AG20443 (cell line): ENCODE measurements at places on chromosomes 4 and X.

GRCh38 chr4:107625391-107625902, 94.6 kb downstream of the PAPSS1 start:
- no peak for DNase-seq

DNA sequence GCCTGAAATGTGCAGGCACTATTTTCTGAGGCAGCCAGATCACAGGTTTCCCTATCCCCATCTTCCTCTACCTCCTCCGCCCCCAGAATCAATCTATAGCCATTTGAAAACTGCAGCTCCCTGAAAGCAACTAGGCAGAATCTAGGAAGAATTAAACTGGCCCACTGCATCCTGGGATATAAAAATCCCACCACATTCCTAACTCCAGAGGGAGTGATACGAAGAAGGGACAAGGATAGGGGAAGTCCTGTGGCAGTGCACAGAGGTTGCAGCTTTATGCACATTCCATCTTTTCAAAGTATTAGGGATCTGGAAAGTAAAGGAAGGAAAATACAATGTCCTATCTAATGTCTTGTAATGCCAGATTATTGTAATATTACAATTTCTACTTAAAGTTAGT, 18.3 kb upstream of the HERC3 start:
- peak; percentile 28 for DNase-seq

DNA sequence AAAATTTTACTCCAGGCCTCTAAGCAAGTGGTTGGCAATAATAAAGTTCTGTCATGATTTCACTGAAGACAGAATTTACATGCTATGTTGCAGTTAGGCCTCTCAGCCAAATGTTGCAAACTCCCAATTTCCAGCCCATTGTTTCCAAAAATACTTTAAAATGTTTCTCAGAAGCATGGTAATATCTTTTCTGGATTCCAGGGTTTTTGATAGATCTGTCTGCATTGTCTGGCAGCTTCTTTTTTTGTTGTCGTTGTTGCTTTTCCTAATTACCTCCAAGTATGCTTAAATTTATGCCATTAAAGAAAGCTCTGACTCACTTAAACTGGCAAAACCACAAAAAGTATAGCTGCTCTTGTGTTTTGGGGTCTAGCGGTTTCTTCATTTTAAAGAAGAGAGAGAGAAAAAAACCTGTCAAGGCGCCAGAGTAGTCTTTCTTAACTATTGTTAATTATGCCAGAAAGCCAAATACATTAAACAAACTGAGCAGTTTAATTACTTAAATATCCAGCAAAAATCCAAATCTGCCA, 97.0 kb downstream of the AGTR2 start:
- DNase-seq = no peak

GRCh38 chr4:31114816-31115215, 394.6 kb downstream of the PCDH7 start:
- no peak for DNase-seq

DNA sequence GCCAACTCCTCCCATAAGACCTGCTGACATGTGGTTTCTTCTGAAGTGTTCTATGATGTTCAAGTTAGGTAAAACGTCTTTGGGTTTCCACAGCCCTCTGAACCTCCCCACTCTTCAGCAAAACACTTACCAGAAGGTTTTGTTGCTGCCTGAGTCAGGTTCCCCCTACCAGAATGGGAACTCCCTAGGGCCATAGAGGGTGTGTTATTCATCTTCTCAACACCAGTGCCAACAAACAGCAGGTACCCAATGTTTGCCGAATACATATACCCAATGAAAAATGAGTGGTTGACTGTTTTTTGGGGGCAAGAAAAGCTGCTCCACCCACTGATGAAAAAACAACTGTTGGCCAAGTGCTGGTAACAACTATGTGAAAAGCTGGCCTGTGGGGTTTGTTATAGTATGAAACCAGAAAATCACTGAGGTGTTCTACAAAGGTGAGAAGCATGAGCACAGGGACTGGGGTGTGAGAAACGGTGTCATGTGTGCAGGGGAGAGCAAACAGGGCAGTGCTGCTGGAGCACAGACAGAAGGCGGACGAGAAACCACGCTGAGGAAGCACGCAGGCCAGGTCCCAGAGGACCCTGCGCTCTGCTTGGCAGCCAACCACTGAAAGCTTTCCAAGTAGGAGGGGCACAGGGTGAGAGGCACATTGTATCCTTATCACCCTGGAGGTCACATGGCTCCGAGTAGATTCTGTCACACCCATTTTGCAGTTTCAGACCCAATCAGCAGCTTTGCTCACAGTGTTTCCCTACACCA, 28.8 kb downstream of the ATP8A1 start:
- no peak for DNase-seq

- no peak for DNase-seq
Measured at GRCh38 chr4:87211249-87211952, 9.0 kb downstream of the KLHL8 start.

DNA sequence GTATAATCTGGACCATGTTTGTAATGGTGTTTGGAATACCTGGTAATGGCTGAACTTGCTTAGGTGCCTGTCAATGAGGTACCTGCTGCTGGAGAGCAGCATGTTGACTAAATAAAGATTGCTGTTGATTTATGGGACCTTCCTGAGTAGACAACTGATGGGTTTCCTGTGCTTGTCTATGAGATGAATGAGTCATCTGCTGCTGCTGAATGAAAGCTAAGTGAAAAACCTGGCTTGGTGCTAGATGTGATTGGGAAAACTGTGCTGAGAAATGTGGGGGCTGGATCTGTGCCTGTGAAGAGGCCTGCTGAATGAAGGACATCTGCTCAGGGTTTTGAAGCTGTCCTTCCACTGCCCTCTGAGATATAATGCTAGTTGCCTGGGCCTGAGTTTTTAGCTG, 69.6 kb downstream of the WNK3 start:
- no peak for DNase-seq

- no peak for DNase-seq
Measured at GRCh38 chr4:96681218-96681617, 841.3 kb downstream of the PDHA2 start.

- no peak for DNase-seq
Measured at GRCh38 chrX:12950851-12951594, 23.9 kb upstream of the TMSB4X start.

DNA sequence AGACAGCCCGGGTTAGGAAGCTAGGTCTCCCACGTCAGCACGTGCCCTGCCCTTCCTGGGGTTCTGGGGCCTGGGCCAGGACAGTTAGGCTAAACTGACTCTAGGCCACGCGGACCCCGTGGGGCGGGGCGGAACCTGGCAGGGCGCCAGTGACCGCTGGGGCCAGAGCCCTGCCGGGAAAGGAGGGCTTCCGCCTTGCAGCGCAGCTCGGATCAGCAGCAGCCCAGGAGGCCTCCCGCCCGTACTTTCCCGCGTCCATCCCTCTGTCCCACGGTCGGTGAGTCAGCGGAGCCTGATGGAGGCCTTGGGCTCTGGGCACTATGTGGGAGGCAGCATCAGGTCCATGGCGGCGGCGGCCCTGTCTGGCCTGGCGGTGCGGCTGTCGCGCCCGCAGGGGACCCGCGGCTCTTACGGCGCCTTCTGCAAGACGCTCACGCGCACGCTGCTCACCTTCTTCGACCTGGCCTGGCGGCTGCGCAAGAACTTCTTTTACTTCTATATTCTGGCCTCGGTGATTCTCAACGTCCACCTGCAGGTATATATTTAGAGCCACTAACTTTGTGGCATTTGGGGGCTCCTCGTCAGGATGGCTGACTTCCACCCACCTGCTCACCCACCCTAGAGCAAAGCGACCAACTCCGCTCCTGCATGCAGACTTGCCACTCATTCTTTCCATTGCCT, at the start of gene SMIM10:
Gene SMIM10, plus strand, starts transcription at position 191 of the 681 bp plus-strand sequence. Its CDS starts 105 bp downstream, at position 296.
- DNase-seq = peak; percentile 78

GRCh38 chr4:25012655-25013054, 18.1 kb downstream of the LGI2 start:
- no peak for DNase-seq

DNA sequence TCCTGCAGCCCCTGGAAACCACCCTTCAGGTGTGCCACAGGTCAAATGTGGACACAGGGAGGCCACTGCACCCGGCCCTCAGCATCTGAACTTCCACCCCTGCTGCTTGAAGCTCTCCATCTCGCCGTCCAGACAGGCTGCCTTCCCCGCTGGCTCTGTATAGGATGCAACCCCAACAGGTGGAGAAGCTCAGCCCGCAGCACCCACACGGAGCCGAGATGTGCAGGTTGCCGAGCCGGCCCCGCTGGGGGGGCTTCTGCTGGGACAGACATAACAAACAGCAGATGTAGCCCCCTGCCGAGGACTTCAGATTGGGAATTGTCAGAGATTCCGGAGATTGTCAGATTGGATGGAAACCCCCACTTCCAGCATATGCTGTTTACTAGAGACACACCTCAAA, 20.5 kb downstream of the TMEM187 start:
- no peak for DNase-seq

DNA sequence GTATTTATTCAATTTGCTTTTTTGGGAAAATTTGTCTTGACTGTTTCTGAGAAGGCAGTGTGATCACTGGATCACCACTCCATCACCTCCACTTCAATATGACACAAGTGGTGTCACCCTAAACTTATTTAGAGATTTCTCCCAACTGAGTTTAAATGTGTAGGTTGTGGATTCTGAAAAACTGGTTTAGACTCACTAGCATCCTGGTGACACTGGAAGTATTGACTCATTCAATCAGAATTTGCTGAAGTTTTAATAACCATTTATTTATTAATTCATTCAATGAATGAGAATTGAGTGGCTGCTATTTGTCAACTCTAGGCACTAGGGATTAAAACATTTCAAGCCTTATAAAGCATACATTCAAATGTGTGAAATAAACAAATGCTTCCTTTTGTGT, 819.1 kb upstream of the EPHA5 start:
- DNase-seq = no peak

DNA sequence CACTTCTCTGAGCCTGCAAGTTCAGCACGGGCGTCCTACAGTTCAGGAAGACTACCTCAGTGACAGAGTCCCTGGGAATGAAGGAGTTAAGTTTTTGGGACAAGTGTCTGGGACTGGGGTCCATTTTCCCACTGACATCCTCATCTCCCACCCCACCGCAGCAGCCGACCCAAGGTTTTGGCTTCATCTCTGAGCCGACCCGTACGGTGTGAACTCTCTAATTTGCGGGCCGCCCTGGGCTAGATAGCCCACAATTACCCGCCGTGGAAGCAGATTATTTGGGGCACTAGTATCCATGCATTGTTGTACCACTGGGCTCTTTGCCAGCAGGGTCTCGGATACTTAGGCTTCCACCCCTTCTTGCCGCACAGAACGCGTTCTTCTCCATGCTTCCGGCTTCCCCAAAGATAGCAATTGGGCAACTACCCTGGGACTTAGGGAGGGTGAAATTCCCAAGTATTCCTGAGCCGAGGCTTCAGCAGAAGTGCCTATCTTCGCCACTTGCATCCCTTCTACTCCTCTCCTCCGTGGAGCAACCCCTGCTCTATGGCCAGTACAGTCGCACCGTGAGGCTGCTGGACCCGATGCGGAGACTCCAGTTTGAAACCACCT, 2.4 kb downstream of the IL1RAPL2 start:
- DNase-seq = no peak

- DNase-seq = no peak
Measured at GRCh38 chr4:40206426-40206825, 9.6 kb downstream of the RHOH start.

DNA sequence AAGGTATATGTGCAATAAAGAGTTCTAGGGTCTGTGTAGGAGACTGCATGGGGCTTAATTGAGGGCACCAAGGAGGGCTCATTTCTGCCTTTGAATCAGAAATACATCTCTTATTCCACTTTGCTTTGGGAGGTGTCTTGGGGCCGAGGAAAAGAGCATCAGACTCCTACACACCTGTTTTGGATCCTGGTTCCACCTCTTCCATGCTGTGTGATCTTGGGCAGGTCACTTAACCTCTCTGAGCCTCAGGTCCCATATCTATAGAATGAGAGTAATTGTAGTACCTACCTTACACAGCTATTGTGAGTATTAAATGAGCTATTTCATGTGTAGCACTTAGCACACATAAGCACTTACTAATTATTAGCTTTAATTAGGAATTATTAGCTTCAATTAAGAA, 100.6 kb downstream of the RTL5 start:
- no peak for DNase-seq

DNA sequence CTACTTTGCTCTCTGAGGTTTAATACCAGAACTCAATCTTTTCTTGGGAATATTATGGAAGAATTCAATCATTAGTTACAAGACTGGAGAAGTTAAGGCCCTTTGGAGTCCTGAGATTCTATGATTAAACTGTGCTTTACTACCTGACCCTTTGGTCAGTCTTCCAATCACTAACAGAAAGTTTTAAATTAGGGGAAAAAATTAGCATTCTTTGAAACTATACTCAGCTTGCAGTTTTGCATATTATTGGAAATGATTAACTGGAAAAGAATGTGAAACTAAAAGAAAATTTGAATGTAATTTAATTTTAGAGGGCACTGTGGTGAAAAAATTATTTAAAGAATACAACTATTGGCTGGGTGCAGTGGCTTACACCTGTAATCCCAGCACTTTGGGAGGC, 18.7 kb upstream of the GPR34 start:
- DNase-seq = no peak

DNA sequence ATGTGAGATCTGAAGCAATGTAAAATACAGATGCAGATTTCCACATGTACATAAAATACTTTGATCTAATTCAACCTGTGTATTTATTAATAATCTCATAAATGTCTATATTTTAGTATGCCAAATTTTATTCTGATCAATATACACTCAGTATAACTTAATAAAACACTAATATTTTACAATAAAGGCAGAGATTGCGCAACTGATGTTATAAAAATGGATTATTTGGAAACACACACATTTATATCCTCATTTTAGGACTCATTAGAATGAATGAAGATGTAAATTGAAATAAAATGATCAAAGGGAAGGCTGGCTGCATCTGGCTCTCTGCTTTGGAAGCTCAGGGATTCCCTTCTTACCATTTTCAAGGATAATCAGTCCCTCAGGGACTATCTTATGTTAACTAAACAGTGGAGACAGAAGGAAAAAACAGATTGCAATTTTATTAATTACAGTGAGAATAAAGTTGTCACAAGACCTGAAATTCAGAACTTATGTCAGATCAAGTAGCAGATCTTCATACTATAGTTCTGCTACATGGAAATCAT, 900.9 kb upstream of the EPHA5 start:
- DNase-seq = no peak

DNA sequence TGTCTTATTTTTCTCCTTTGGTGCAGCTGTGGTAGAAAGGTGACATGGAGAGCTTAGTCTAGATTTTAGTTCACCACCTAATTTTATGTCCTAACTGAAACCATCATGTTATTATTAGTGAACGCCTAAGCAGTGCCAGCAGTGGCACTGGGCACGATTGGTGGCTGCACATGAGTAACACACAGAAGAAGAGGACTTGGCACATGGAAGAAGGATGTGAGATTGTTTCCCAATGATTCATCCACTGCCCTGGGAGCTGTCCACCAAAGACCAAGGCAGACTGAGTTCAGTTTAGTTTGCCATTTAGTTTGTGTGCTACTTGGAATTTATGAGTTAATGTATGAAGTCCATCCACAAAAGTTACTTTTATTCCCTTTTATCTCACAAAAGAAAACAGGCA, 68.1 kb upstream of the NAP1L5 start:
- DNase-seq = peak; percentile 88

- DNase-seq = no peak
Measured at GRCh38 chrX:123648028-123648810, 84.6 kb downstream of the THOC2 start.

DNA sequence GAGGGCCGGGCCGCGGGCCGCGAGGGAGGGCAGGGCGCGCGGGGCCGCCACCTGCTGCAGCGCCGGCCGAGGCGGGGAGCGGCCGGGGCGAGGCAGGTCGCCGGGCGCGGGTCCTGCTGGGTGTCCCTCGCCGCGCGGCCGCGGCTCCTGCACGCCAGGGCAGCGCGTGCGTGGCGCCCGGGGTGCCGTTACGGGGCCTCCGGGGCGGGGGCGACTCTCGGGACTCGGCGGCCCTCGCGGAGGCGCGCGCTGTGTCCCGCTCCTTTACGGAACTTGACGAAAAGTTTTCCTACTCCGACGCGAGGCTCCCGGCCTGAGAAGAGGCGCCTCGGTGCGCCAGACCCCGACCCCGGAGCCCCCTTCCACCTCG, 329 bp downstream of the TBC1D14 start:
- no peak for DNase-seq
